ENCODE measurements at places on chromosomes 3 and 15. TPM values are rescaled to one million over a fixed set of nuclear protein-coding genes. Genes with fewer than 3 reads are reported as not detected.

The SEMA6D gene
- polyA plus RNA-seq: 1.1 TPM

DNA sequence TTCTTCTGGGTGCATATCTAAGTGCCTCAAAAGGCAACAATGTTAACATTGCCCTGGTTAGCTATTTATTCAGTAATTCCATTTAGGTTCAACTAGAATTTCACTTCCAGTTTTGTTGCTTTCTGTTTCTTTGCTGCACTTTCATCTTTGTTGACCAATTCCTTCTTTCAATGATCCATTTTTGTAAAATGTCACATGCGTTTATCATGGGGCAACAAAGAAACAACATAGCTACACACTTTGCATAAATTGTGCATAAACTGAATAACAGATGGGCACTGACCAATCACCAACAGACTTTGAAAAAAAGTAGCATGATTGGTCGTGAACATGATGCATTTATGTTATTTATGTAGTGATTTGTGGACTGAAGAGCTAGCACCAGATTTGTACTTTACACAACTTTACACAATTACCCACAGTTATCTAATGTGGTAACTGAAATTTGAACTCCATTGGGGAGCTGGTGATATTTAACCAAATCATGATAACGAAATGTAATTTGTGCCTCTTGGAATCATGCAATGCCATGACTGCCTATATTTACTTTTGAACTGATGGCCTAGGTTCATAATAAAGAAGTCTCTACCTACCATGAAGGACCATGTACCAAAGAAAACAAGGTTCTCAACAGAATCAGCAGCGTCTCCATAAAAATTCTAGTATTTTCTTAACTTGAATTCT, 7.1 kb upstream of the CPOX start:
- DNase-seq: no peak

The AP3B2 gene
- not detected for polyA plus RNA-seq

DNA sequence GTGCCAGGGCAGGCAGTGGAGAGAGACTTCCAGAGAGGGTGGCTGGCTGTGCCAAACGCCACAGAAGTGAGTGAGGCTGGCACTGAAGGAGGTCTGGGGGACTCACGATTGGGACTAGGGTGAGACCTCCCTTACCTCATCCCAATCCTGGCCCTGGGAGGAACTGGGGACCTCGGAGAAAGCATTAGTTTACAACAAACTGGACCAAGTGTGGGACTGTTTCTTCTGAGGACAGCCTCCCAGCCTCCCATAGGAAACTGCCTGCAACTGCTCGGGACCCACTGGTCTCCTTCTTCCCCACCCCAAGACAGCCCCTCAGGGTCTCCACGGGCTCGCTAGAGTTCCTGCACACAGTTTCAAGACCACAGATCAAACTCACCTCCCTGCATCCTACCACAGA, 45.4 kb downstream of the ST6GAL1 start:
- no peak for DNase-seq

The SLC28A2 gene
- polyA plus RNA-seq: not detected

The MCF2L2 gene
- 0.38 TPM for polyA plus RNA-seq

DNA sequence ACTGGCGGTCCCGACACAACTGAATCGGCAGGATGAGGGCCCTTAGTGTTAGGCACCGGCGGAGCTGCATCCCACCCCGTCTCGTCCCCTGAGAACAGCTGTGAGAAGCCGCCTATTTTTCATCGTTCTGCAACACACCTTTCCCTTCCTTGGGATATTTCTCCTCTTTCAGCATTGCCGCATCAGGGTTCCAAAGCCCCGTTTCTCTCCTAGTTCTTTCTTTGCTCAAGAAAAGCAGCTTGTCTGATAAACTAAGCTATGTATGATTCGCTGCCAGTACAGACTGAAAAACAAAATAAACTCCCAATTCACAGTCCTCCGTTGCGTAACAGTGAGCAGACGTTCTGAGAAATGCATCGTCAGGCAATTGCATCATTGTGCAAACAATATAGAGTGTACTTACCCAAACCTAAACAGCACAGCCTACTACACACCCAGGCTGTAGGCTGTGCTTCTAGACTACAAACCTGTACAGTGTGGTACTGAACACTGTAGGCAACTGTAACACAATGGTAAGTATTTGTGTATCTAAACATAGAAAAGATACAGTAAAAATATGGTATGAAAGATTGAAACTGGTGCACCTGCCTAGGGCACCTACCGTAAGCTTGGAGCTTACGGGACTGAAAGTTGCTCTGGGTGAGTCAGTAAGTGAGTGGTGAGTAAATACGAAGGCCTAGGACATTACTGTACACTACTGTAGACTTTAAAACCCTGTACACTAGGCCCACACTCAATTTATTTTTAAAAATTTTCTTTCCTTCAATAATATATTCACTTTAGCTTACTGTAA, 8.9 kb upstream of the ADAMTS17 start:
- no peak for DNase-seq

DNA sequence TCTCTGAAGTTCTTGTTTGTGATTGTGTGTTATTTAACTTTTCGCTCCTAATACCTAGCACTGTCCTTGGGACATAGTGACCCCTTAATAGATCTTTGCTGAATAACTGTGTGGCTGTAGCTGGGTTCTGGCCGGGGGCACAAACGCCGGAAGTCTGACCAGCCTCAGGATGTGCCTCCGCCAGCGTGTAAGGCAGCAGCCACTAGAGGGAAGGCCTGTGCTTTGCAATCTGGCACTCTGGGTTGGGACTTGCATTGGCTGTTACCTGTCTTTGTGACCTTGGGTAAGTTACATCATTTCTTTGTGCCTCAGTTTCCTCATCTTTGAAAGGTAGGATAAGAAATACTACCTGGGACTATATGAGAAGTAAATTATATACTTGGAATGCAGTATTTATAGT, 158.7 kb downstream of the GHSR start:
- DNase-seq: no peak

DNA sequence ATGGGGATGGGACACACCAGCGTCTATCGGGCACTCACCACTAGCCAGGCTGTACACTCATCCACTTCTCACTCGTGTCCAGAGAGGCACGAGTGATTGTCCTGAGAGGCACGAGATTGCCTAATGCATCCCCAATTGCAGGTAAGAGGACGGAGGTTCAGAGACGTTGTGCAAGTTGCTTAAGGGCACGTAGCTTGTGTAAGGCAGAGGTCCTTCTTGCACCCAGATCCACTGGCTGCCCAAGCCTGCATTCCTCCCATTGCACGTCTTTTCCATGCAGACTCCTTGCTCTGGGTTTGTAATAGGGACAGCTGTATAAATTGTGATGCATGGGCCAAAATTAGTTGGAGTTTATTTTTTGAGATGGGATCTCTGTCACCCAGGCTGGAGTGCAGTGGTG, 264.3 kb downstream of the PLCL2 start:
- DNase-seq: no peak

- DNase-seq: no peak
Observed at GRCh38 chr3:463252-464192, 267.0 kb downstream of the CHL1 start.

The FGD5 gene
- polyA plus RNA-seq: 3.8 TPM

The ISG20 gene
- 5.7 TPM for polyA plus RNA-seq

- DNase-seq: no peak
Observed at GRCh38 chr3:123143669-123144411, 57.9 kb upstream of the SEC22A start.

DNA sequence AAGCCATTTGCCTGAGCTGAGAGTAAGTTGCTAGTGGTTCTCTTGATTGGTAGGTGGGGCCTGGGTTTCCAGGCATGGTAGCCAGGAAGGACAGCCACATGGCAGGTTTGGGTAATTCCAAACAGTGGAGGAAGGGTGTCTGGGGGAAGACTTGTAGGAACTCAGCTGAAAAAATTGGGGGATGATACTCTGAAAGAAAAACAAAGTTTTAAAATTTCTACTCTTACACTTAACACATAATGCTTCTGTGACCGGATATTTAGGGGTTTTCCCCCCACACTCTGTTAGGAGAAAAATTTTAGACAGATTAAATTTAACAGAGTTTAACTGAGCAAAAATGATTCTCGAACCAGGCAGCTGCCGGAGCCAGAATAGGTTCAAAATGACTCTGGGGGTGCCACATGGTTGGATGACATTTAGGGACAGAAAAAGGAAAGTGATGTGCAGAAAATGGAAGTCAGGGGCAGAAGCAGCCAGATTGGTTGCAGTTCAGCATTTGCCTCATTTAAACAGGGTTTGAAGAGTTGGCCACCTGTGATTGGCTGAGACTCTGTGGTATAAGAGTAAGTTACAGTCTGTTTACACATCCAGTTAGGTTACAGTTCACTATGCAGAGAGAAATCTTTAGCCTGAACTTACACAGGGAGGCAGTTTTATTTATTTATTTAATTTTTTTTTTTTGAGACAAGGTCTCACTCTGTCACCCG, 8.1 kb downstream of the B2M start:
- DNase-seq: no peak

DNA sequence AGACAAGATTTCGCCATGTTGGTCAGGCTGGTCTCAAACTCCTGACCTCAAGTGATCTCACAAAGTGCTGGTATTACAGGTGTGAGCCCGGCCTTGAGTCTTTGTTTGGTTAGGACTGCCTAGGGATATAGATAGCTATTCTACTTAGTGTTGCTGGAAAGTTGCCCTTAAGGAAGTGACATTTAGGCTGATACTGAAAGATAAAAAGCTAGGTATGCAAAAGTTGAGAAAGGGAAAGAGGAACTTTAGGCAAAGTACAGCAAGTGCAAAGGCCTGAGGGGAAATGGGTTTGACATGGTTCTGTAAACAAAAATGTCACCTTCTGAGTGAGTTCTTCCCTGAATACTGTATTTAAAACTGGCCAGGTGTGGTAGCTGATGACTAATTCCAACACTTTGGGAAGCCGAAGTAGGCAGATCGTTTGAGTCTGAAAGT, 111.5 kb downstream of the ZNF609 start:
- no peak for DNase-seq

GRCh38 chr3:117135207-117135606, 425.6 kb downstream of the TUSC7 start:
- no peak for DNase-seq

GRCh38 chr15:64808785-64809453, 16.5 kb downstream of the PIF1 start:
- no peak for DNase-seq

The SELENOS gene
- 137 TPM for polyA plus RNA-seq

DNA sequence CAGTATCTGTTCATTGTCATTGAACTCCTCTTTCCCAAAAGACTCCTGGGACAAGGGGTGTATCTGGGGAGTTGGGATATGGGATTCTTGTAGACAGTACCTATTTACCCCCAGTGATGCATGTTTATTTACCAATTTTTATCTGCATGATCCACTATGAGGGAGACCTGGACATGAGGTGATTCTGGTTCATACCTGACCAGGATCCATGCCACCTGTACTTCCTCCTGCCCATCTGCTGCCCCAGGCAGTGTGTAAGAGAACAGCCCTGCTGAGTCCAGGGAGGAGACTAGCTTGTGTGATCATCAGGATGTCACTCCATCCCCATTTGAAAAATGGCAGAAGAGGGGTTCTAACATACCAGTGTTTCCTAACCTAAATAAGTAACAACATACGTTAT, 3.1 kb upstream of the TPRG1 start:
- no peak for DNase-seq

The ZNF662 gene
- 0.37 TPM for polyA plus RNA-seq

DNA sequence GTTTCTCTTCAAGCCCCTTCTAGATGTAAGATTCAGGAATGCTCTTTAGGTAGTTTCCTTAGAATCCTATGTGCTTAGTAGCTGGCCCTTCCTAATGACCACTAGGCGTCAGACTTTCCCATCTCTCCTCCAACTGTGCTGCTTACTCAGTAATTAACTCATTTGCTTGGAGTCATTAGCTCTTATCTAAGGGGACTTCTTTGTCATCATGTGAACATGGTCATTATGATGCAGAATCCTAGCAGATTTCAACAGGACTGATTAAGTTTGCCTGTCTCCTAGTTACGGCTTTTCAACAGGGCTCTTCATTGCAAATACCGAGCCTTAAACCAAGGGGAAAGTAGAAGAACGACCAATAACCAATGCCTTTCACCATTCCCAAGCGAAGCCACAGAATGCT, 46.4 kb downstream of the GJD2 start:
- no peak for DNase-seq

DNA sequence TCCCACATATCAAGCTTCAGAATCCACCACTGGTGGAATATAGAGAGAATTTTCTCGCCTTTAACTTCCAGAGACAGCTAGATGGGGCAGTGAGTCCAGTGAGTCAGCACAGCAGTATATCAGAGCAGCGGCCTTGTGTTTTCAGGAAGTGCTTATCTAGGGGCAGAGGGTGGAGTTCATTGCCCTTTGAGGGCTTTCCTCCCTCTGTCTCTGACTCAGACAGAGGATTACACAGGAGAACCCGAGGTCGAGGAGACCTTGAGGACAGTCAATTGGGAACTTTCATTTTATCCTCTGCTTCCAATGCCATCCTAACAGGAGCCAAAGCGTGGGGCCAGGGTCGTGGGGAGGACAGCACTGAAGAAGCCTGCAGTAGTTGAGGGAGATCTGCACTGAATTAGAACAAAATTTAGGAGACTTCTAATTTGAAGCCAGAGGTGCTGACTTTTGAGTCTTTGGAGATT, 109.6 kb upstream of the UMPS start:
- DNase-seq: no peak

DNA sequence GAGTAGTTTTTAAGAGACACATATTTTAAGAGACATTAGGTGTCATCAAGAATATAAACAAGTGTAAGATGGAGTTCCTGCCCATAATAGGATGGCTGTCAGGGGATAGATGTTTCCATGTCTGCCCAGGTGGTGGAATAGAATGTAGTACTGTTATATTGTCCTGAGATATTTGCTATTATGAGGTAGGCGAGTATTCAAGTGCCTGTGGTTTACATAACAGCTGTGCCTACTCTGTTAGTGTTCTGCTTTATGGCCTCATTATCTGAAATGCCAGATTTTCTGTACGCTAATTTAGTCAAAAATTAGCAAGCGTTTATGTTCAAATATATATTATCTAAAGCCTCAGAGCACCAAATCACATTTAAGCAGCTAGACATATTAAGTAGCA, 360.2 kb upstream of the ROPN1 start:
- no peak for DNase-seq

The NAA50 gene
- 216 TPM for polyA plus RNA-seq

DNA sequence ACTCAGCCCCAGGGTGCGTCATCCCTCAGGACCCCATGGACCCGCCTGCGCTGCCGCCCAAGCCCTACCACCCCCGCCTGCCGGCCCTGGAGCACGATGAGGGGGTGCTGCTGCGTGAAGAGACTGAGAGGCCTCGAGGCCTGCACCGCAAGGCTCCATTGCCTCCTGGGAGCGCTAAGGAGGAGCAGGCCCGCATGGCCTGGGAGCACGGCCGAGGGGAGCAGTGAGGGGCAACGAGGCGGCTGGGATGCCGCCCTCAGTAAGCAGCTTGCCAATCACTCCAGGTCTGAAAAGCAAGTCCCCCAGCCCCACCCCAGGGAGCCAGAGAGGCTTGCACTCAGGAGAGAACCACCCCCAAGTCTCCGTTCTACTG, 3.8 kb upstream of the MANF start:
- no peak for DNase-seq

- no peak for DNase-seq
Observed at GRCh38 chr3:65914740-65915367, 123.9 kb downstream of the MAGI1 start.

The IQCF5 gene
- polyA plus RNA-seq: not detected

The UMPS gene
- 6.9 TPM for polyA plus RNA-seq

The CHRNA7 gene
- polyA plus RNA-seq: 0.18 TPM

The FES gene
- 4.2 TPM for polyA plus RNA-seq

All from psoas muscle (tissue), 8 donors.